Hematopoietic multipotent progenitor cell treated with erythropoietin and hydrocortisone succinate and interleukin-3 and kit ligand, for 15 days (in vitro differentiated cells): ENCODE measurements at places on chromosomes 11 and 22.

- DNase-seq: no peak
Observed at GRCh38 chr11:614623-615503, 887 bp downstream of the IRF7 start.

GRCh38 chr22:17112491-17113042 lies 8.6 kb downstream of the TMEM121B start:
- DNase-seq: no peak

- DNase-seq: no peak
Observed at GRCh38 chr11:121368364-121369240, 76.0 kb downstream of the SC5D start.

DNA sequence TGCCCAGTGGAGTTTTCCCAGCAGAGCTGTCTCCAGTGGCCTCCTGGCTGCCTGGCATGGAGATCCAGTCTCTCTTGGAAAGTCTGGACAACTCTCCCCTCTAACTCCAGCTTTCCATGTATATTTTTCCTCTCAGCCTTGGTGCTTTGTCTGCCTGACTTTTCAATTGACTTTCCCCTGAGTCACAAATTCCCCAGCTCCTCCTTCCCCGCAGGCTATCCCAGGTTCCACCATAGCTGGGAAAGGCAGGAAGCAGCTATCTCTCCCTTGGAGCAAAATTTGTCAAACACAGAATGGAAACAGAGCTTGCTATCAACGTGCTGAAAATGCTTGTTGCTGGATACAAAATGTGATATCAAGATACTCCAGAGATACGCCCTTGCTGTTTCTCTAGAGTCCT lies 384.8 kb downstream of the TMEM135 start:
- DNase-seq: no peak

- DNase-seq: no peak
Observed at GRCh38 chr22:27122574-27122973, 465.2 kb downstream of the MIAT start.

GRCh38 chr22:40694411-40694810 lies 15.1 kb downstream of the MCHR1 start:
- no peak for DNase-seq

DNA sequence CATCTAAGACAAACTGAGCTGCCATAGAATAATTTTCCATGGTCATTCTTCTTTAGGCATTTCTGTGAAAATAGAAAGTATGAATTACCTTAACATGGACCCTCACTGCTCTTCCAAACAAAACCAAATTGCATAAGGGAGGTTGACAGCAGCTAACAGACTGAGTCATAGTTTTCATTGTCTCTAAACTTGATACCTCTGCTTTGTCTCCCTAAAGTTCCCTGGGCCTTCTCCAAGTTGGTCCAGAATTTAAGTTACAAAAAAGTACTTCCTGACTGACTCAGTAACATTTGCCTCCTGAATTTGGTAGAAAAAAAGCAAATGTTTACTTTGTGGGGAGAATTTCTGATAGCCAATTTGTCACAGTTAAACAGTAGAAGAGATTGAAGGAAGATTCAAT lies 3.0 kb downstream of the OR8D1 start:
- DNase-seq: no peak

DNA sequence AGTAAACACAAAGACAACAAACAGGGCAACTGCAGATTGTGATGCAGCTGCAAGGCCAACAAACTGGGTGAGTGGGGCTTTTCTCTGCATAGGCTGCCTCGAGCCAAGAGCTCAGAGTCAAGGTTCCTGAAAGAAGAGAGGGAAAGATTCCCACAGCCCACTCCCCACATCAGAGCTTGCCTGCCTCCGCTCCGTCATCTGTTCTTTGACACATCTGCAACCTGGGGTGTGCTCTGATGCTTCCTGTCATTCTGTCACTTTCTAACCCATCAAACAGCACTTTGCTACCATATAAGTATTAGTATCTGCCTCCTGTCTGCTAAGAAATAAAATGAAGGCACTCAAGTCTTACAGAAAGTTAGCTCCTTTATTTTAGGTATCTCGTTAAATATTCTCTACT lies 46.9 kb downstream of the C22orf31 start:
- DNase-seq: no peak

DNA sequence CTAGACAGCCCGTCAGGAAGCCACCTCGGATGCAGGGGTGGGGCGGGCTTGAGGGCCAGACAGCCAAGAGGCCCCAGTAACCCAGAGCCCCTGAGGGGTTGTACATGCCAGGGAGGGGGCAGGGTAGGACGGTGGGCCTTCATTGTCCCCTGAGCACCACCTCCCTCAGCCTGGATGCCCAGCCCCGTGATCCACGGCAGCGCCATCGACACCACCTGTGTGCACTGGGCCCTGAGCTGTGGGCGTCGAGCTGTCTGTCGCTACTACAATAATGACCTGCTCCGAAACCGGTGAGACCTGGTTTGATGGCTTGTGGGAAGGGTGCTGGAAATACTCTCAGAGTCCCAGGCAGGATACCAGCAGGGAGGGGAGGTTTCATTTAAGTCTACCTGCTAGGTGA lies 37.4 kb upstream of the TPBGL start:
- no peak for DNase-seq

DNA sequence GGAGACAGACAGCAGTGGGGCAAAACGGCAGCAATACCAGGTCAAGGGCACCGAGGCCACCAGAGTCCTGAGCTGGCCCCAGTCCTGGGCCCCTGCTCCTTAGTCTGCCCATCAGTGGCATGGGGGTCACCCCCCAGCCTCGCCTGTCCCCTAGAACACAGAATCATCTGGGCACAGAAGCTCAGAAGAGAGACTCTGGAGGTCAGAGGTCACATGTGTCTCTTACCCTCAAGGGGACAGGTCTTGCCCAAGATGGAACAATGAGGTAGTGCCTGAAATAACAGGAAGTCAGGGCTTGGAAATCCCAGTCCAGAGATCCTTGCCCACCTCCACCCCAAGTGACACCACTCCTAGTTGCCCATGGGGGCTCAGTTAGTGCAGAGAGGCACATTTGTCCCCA lies 20.6 kb downstream of the PDE2A start:
- DNase-seq: no peak

DNA sequence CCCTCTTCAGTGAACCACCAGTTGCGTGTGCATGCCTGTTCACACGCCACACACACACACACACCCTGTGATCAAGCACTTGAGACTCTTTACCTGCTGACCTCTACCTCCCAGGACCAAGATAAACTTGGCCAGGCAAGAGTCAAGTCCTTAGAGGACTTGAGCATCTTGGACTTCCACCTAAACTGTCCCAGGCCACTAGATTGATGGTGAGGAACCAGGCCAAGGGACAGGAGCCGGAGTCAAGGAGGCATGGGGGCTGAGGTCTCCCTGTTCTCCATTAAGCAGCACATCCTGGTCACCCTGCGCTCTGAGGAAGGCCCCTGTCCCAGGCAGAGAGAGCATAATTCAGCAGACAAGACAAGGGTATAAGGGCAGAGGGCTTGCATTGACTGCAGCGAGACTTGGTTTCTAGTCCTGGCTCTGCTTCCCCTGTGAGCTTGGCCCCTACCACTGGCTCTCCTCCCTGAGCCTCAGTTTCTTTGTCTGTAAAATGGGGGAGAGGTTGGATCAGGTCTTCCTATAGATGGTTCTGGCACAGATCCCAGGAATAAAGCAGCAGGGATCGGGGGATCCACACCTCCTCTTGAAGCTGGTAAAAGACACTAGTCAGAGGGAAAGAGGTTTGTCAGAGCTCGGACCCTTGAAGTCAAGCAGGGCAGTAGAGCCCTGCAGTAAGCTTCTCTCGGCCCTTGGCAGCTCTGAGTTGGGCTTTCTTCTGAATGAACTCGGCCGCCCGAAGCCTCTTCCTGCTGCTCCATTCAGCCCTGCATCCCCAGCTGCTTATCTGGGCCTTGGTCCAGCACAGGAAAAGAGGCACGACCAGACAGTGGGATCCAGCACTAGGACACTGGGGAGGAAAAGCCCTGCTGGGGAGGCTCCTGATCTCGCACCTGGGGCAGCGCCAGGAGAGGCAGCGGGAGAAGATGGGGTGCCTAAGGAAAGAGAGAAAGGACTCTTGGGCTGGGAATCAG lies 2.0 kb downstream of the CREB3L1 start:
- DNase-seq: no peak

DNA sequence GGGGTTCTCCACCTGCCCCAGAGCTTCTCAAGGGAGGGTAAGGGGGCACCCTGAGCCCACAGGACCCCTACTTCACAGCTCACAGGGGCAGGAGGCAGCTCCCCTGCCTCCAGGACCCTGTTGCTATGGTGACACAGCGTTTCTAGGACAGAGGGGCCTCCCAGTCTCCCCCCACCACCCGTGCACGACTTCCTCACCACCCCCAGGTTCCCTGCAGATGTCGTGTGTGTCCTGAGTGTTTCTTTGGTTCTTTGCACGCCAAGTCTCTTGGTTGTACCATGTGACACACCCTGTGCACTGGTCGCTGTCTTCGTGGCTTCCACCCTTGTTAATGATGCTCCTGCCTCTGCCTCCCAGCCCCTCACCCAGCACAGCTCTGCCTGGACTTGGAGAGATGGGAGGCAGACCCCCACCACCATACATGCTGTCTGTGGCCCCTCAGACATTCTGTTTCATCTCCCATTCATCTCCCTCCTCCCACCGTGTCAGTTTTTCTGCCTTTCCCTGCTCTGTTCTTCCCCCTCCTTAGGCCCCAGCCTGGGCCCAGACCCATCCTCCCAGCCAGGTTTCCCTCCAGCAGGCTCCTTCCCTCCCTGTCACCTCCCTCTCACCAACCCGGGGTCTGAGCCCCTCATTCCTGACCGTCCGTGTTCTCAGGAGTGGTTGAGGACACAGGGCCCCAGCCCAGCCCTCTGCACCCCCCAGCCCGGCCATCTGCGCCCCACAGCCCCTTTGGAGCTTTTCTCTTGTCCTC lies 24.5 kb upstream of the RAB1B start:
- no peak for DNase-seq

DNA sequence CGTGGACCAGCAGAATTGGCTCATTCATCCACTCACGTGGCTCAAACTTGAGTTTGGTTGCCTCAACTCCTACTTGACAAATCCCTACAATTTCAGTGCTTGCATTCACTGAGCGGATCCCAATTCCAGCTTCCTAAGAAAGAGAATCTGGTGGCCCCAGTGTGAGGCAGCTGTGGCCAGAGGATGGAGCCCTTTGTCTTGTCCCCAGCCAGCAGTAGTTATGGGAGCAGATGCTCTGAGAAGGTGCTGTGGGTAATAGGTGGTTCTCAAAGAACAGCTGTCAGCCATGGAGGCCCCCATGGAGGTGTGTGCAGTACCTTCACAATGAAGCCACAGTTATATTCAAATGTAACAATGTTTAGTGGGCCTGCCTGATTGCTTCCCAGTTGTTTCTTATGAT lies 39.3 kb downstream of the KREMEN1 start:
- DNase-seq: no peak

GRCh38 chr11:68266121-68266891 lies 5.5 kb downstream of the C11orf24 start:
- no peak for DNase-seq

DNA sequence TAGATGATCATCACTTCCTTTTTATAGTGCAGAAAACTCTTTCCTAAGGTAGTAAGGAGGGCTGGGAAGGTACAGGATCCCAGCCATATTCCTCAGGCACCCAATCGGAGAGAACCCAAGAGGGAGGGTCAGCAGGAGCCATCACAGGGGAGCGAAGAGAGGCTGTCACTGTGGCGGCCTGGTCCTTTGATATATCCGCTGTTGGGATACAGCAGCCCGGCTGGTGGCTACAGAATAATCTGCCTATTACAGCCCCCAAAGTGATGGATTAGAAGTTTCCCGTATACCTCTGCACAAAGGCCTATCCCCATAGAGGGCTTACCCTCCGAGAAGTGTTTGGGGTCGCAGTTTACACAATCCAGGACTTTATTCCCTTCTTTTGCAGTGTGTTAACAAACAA lies 48.5 kb downstream of the OR4D9 start:
- no peak for DNase-seq

DNA sequence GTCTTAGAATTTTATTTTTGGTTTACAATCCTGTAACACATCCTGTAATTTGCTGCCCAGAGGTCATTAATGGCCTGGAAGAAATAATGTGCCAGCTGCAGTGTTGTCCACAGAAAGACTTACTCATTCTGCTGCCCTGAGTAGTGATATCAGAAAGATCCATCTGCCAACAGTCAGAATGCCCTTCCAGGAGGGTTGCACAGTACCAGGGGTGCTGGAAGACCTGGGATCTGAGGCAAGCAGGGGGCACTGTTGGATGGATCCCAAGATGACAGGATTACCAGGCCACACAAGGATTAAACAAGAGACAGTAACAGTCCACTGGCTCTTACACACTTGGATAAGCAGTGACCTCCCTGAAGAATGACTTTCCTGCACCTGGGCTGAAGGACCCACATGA lies 93.8 kb upstream of the TOP3B start:
- no peak for DNase-seq

DNA sequence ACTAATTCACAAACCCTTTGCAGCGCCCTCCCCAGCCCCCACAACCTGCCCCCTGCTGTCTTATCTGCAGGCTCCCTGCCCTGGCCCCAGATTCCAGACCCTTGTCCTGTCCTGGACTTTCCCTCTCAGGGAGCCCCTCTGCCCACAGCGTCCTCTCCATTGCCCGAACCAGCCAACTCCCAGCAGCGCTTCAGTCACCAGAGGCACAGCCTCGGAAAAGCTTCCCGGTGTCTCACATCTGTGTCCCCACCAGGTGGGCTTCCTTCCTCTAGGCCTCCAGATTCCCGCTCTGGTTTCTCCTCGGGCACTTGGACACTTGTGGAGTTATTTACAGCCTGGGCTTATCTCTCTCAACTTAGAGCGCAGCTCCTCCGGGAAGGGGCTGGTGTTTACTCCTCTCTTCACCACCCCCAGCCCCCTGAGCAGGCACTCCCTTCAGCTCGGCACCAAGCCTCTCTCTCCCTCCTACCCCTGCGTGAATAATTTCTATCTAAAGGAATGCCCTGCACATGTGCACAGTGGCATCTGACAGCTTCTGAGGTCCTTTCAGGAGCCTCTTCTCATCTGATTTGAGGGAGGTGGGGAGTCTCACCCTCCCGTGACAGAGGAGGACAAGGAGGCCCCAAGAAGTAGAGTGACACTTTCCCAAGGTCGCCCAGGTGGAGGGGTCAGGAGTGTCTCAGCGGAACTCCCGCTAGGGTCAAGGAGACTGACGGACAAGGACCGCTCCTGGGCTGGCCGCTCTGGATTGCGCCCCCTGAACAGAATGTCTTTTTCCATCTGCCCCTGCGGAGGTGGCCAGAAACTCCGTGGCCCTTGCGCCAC lies 838 bp downstream of the WNT11 start:
- DNase-seq: no peak

DNA sequence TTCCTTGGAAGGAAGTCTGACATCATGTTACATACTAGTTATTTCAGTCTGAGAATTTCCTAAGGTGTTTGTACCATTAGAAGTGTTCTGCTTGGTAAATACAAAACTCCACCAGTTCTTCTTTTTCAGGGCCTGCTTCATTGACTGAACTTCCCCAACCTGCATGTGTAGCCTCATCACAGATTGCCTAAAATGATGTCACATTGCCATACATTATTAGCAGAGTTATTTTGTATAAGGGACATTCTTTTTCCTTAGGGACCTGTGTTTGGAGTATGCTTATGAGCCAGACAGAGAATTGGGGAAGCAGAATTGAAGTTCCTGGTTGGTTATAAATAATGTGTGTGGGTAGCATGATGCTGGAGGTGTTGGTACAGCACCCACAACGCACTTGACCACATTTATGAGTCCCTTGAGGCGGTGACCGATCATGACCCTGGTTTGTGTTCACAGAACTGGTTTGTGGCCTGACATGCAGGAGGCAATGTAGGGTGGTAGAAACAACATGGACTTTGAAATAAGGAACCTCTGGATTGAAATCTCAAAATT lies 16.4 kb upstream of the MMP7 start:
- DNase-seq: no peak

- DNase-seq: no peak
Observed at GRCh38 chr11:111726301-111726713, 39.9 kb downstream of the PPP2R1B start.
